ENCODE measurements at places on chromosomes 12 and 14.

- DNase-seq = peak; percentile 59
These were observed 6.9 kb downstream of the GNPTAB start for GRCh38 chr12:101823891-101824290.

DNA sequence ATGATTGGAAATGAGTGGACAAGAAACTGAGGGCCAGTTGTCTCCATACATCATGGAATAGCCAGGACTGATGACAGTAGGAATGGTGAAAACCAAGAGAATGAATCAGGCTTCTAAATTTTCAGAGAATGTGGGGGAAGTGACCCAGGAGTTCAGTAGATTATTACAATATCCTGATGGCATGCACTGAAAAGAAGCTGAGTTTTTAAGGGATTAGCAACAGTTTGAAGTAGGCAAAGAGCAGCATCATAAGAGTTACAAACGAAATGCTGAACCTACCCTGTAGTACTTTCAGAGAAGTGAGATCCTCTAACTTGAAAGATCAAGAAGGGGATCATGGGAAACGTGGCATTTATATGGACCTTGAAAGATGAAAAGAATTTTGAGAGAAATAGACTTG, 13.2 kb downstream of the SLC2A14 start:
- peak; percentile 41 for DNase-seq

DNA sequence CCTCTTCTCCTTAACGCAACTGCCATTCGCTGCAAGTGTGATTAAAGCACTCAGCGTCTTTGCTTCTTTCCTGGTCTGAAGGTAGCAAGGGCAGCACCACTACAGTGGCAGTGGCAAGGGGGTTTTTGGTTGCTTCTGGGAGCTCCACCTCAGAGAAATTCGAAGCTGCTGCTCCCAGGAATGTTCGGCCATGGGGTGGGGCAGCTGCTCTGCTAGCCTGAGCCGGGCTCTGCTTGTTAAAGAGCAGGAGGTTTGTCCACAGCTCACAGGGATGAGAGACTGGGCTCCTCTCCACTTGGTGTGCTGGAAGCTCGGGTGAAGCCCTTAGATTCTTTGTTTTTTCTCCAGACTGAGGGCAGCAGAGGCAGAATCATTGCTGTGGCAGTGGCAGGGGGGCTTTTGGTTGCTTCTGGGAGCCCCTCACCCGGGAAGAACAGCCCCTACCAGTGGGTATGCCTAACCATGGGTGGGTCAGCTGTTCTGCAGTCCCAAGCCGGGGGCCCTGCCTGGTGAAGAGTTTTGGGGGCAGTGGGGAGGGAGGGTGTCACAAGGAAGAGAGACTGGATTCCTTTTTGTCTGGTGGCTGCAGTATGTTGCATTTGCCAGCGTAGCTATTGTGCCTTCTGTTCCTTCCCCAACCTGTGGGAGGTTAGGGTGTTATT, 340.2 kb downstream of the AEBP2 start:
- DNase-seq = no peak

DNA sequence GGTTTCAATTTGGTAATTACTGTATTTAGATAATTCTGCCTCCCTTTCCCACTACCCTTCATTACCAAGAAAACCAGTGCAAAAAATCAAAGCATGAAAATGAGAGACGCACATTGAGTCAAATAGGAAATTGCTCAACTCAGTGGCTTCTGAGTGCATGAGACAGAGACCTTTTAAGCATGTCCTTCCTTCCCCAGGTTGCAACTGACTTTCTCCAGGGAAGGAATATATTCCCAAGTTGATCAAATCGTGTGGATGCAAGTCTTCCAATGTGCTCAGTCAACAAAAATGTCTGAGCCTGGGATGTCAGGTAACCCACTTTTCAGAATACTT, 12.9 kb downstream of the BMP4 start:
- no peak for DNase-seq

DNA sequence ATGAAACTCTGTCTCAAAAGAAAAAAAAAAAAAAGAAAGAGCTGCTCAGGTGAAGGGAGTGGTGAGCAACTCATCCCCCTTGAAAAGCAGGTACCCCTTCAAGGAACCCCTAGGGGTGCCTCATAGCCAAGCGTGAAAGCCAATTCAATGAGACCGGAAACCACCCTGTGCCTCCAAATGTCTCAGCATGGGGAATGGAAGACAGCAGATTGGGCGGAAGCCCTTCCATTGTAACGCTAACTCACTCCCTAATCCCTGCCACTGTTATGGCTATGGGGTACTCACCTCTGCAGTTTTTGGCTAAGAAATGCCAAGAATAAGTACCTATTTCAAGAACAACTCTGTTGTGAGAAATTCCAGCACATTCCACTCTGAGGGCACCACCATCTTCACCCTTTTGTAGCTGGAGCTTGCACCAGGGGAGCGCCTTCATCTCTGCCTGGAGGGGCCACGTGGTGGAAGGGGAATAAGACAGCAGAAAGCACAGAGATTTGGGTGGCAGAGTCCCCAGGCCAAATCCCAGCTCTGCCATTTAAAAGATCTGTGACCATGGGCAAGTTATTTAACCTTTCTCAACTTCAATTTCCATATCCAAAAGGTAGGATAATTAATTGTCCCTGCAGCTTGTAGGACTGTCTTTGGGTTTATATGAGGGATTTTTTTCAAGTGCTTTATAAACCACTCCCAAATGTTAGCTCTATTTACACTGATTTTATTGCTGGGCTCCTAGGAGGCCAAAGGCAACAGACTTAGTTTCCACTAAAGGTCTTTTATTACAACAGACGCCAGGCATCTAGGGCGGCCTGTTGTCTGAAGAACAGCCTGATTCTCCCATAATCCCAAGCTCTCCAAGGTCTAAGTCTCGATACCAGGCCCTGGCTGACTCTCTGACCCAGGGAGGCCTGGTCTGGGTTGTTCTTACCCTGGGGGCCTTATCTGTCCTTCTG, 63.9 kb downstream of the ITPK1 start:
- DNase-seq = no peak

- no peak for DNase-seq
These were observed 11.5 kb downstream of the NKX2-1 start for GRCh38 chr14:36508418-36509068.

DNA sequence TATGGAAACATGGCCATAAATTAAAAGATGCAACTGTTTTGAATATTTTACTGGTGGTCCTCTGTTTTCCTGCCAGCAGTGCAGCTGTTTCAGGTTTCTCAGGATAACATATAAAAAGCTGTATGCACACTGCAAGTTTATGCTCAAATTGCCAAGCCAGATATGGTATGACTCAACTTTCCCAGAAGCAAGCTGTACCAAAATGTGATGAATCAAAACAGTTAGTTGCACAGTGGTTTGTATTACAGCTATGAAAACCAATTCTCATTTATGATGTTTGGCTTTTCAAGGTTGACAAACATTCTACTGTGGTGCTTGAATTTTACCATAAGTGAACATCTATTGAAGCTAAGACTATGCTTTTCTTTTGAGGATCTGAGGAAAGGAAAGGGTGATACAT, 15.5 kb downstream of the TRMT5 start:
- DNase-seq = no peak

DNA sequence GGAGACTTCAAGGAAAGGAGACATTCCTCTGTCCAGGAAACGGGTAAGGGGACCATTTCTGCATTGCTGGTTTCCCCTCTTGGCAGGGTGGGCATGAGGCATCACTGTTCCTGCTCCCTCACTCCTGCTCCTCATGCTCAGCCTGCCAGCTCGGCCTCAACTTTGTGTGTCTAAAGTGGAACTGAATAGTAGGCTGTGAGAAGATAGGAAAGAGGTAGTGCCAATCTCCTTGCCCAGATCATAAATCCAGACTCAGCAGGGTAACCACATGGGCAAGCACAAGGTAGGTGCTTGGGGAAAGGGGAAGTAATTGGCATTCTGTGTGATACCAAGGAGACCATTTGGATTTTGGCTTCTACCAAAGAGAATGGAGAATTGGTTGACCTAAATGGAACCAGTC, 2.6 kb downstream of the LTB4R start:
- no peak for DNase-seq

DNA sequence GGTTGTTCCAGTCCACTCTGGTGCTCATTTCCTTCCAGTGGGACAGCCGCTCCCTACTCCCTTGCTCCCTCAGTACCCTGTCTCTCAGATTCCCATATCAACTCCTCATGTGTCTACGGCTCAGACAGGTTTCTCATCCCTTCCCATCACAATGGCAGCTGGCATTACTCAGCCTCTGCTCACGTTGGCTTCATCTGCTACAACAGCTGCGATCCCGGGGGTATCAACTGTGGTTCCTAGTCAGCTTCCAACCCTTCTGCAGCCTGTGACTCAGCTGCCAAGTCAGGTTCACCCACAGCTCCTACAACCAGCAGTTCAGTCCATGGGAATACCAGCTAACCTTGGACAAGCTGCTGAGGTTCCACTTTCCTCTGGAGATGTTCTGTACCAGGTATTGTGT, 69.9 kb downstream of the RAD52 start:
- peak; percentile 2 for DNase-seq

DNA sequence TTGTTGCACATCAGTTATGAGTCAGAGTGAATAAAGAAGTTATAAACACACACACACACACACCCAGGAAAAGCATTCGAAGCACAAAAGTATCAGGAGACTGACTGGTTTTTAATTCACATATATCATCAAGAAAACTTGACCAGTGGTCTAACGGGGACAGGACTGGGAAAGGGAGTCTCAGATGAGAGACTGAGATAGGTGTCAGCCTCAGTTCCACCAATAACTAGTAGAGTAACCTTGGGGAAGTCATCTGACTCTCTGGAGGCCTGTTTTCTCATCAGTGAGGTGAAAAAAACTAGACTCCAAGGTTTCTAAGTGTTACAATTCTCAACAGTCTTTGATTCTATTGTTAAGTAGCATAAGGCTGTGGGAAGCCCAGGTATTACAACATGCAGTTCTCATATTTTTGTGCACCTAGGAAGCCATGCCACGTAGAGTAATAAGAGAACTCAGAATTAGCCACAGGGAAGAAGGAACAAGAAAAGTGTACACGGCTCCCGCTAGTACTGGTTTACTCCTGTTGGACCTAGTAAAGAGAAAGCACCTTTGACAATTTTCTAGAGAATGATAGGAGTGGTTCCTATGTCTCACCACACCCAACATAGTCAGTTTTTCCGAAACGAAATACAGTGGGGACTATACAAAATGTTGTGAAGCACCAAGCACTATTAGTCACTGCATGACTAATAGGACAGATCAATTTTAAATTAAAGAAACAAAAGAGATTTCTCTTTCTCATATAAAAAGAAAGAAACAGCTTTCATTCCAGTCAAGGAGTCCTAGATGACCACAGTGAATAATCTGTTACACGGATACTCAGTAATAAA, 5.0 kb downstream of the PPTC7 start:
- DNase-seq = peak; percentile 80

DNA sequence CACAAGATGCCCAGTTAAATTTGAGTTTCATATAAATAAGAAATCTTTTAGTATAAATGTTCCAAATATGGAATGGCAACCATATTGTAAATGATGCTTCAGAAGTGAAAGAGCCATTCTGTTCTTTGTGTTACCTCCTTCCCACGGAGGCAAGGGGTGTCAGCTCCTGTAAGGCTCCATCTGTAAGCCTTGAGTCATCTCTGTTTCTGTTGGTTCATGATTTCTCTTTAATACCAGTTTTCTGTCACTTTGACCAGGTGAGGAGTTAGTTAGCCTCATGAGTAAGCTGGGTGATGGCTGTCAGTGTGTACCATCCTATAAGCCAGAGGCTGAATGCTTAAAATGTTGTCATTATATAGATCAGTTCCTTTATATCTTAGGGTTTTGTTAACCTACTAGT, 61.9 kb downstream of the TMEM30B start:
- DNase-seq = no peak

DNA sequence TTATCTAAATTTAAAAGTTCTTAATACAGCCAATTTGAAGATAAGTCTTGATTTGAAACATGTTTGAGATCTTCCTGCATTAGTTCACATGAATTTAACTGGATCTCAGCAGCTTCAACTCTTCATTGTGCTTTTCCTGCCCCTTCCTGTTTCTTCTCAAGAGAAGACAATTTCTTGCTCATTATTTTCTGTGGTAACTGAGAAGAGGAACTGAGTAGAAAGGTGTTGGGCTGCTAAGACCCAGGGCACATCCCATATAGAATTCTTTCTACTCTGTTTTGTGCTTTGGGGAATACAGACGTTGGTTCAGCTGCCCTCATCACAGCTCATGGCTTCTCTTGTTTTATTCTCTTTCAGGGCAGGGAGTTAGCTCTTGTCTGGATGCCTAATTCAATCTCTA, 110.2 kb downstream of the SNAPC1 start:
- DNase-seq = no peak

- no peak for DNase-seq
These were observed 263.3 kb downstream of the TTC6 start for GRCh38 chr14:37858733-37859132.
